ENCODE measurements at places on chromosomes 16 and 17.

DNA sequence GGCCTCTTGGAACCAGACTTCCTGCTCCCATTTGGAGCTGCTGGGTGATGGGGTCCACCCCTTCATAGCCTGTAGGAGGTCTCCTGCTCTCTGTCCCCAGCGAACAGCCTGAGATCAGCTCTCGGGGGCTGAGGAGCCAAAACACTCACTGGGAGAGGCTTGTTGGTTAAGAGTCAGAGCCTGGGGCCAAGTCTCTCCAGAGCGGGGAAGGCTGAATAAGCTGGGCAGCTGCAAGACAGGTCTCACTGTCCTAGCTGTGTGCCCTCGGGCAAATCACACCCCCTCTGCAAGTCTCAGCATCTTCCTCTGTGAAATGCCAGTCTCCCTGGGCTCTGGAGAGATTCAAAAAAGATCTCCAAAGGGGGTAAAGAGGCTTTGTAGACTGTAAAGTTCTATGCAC, 174.6 kb downstream of the WSCD1 start:
- no peak for DNase-seq

DNA sequence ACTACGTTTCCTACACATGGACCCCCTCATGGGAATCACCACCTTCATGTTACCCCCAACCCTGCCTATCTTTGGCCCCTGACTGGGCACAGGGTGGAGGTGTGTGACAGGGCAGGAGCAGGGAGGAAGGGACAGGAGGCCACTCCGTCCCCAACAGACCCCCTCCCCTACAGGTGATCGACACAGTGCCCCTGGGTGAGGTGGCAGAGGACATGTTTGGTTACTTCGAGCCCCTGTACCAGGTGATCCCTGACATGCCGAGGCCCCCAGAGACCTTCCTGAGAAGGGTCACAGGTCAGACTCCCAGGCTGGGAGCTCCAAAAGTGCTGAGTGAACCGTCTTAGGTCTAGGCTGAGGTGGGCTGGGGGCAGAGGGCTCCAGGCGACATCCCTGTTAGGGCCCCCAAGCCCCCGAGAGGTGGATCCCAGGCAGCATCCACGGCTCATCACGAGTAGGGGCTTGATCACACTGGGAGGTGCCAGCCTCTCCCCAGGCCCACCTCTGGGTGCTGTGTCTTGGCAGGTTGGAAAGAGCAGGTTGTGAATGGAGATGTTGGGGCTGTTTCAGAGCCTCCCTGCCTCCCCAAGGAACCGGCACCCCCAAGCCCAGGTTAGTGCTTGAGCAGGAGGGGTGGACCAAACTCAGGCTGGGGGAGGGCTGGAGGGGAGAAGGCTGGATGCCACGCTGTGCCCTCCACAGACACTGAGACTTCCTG, 1.5 kb downstream of the ACBD4 start:
- no peak for DNase-seq

DNA sequence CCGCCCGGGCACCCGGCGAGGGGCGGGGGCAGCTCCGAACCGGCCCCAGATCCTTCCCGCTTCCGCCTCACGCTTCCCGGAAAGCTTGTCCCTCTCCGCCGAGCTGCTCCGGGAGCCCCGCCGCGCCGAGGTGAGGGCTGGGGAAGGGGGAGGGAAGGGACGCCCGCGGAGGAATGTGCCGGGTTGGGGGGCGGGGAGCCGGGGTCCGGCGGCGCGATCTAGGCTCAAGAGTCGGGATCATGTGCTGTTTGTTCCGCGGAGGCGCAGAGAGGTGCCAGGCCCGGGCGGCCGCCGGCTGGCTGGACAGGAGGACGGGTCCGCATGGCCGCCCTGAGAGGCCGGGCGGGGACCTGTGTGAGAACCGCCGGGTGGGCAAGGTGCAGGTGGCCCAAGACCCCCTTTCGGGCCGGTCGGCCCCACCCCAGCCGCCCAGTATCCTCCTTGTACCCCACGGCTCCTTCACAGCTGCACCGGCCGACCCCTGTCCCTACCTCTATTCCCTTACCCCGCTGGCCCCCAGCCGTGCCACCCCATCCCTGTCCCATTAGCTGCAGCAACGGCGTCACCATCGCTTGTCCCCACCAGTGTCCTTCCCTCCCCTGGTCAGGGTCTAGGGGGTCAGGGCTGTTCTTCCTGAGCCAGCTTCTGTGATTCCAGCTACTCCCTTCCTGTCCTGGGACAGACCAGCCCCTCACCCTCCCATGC, 429 bp downstream of the KIF1C start:
- peak; percentile 87 for DNase-seq

GRCh38 chr16:13186813-13187212, 285.4 kb downstream of the SHISA9 start:
- no peak for DNase-seq

DNA sequence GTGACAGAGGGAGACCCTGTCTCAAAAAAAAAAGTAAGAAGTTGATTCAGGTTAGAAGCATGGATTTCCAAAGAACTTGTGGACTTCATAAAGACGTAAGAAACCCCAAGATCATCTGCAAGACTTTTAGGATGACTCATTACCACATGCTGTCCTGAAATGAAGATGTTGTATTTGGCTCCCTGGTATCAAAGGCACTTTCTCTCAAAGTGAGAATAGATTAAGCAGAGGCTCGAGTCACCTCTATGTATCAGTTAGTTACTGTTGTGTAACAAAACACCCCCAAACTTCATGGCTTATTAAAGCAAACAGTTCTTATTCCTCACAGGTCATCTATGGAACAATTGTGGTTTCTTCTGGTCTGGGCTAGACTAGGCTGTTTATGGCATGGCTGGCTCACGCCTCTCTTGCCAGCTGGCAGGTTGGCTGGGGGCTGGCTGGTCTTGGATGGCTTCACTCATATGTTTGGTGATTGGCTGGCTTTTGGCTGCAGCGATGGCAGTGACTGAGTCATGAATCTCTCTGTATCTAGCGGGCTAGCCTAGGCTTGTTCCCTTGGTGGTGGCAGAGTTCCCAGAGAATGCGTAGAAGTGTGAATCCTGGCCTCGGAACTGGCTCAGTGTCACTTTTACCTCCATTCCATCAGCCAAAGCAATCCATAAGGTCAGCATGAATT, 60.4 kb upstream of the MSI2 start:
- DNase-seq: no peak

DNA sequence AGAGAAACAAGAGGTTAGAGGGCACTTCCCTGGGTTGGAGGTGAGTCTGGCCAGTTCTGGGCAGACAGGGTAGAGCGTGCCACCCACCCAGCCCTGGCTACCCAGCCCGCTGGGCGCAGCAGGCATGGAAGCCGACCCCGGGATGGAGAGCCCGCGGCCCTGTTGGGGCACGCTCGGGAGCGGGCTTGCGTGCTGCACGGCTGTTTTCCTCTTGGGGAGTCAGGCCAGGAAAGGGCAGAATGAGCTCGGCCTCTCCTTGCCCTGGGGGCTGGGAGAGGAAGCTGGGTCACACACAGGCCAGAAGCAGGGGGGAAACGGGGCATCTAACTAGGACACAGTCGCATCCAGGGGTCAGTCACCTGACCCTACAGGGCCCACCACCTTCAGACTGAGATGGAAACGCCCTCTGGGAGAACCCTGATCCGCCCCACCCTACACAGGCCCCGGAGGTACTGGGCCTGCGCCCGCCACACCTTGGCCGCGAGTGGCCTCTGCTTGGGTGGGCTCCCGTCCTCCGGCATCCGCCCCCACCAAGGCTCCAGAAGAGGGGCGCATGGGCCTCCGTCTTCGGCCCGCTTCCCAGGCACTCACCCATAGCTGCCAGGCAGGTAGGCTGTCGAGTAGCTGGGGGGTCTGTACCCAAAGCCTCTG, 1.2 kb downstream of the SOX15 start:
- DNase-seq: peak; percentile 33

DNA sequence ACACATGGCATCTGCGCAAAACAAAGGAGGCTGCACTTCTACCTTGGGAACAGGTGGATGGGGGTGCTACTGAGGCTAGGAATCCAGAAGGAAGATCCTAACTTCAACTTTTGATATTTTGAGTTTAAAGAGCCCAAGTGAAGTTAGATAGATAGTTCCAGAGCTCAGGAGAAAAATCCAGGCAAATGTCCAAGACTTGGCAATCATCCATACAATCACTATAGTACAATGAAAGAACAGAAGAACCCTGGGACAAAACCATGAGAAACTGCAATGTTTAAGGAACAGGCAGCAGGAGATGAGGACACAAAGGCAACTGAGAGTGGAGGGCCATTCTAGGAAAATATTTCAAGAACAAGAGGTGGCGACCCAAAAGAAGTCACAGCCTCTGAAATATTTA, 12.4 kb downstream of the CDYL2 start:
- no peak for DNase-seq

Measured in iPS-NIHi11 (cell line).